NCI-H510A treated with DMSO at 0.1 percent for 48 hours (cell line): ENCODE measurements at places on chromosomes 1 and 21.

DNA sequence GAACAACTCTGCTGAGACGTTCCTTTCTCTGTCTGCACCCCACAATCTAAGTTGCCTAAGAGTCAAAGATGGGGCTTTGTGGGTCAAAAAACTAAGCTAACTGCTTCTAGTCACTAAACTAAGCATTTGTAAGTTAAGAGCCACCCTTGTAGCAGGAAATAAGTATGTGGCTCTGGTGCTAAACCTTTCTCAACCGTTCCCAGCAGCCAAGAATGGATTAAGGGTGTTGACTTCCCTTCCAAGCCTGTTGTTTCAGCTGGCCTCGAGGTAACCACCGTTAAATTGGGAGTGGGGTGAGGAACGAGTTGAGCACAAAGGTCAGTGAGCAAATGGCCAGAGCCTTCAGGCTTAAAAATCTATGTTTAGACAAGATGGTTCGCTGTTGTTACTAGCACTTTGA lies 169.1 kb downstream of the TRIM33 start:
- DNase-seq, result no peak

DNA sequence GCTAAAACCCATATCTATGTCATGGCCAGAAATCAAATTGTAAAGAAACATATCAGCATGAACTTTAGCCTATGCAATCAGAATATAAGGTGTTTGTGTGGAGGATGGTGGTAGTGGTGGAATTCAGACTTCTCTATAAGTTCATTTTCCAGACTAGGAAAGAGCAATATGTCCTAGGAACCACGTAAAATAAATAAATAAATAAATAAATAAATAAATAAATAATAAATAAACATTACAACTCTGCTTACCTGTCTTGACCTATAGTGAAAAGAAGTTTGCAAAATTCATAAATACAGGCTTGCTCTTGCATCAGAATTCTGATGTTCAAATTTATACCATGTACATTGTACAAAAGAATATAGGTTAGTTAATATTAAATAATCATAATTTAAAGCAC lies 1382.6 kb upstream of the ADGRL2 start:
- no peak for DNase-seq

GRCh38 chr1:236353813-236354212 lies 40.3 kb upstream of the EDARADD start:
- no peak for DNase-seq

DNA sequence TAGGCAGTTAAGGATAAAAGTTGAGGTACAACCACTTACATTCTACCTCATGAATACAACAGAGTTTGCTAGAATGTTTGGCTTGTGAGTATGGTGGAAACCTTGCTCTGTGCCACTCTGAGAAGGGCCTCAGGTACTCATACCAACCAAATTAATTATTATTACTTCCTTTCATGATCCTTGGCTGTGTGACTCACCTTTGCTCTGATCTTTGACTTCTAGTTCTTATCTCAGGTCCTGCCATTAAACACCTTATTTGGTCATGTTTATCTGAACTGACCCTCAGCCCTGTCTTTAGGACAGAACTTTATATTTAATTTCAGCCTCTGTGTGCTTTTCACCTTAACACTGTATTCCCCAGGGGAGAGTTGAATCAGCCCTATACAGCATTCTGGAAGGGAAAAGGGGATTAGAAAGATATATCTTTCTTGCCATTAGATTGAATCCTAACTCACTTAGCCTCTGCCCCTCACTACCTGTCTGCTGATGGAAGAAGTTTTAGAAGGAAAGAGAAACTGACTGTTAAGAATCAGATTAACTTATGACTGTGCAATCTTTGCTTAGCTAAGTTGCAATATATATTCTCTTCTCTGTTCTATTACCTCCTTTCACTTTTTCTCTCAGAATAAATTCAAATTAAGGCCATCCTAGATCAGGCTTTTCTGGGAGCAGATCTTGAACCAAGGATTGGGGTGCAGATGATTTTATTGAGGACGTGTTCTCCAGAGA lies 260.4 kb upstream of the DPYD start:
- DNase-seq, result no peak

- no peak for DNase-seq
Measured at GRCh38 chr1:178282949-178283367, 189.1 kb downstream of the RASAL2 start.

- DNase-seq, result peak; percentile 72
Measured at GRCh38 chr1:117857418-117857817, 72.0 kb downstream of the GDAP2 start.

- DNase-seq, result no peak
Measured at GRCh38 chr21:44477131-44477530, 21.8 kb downstream of the LRRC3 start.

DNA sequence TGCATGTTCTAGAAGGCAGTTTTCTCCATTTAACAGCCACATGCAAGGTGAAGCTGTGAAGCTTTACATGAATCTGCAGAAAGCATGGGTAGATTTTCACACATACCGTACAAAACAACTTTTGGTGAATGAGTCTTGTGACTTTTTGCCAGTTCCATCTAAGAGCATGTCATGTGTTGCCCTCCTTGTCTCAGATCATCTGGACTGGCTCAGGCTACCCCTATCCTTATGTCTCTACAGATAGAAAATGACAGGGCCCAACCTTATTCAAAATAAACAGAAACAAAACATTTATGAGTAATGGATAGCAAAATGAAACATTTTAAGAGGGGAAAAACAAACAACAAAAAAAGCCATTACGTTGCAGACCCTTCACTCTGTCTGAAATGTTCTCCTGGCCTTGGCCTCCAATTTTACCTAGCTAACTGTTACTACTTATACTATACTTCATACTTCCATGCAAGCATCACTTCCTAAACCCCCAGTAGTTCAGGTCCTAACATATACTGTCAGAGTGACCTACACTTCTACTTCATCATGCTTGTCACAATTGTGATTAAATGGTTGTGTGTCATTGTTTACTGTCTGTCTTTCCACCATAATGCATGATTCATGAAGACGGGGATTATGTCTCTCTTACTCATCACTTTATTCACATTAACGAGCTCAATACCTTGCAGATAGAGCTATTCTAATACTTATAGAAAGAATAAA lies 39.0 kb downstream of the LRRC8C start:
- no peak for DNase-seq

DNA sequence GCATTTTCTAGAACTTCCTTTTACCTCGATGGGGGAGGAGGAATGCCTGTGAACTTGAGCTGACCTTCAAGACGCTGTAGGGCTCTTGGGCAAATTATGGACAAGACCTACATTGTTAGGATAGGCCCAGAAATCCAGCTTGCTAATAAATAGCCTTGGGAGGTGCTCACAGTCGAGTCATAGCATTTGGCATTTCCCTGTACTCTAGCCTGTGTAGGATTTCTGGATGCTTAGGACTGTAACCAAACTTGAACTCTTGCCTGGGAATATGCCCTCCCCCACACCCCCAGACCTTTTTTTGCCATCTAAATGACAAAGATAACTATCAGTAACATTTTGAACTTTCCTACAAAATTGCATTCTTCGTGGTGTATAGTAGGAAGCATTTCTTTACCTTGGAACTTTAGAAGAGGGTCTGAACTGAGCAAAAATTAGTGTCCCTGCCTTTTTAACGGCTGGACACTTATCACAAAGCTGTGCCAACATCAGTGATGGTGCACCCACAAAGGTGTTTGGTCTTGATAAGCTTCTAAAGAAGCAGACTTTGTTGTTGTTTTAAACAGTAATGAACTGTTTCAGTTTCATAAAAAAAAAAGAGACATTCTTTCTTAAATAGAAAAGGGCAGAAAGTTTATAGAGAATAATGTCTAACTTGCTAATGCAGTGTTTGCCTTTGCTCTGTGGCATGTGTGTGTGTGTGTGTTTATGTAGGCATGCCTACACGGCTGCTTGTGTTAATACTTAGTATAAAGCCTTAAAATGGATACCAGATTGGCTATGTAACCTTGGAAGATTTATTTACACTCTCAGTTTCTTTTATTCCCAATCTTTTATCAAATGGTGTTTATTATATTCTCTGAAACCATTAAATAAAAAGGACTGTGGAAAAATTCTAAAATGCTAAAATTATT lies 88.2 kb downstream of the NFIA start:
- DNase-seq, result no peak

GRCh38 chr1:154983776-154984466 lies 777 bp downstream of the FLAD1 start:
- DNase-seq, result no peak

- DNase-seq, result no peak
Measured at GRCh38 chr21:32994305-32994704, 31.4 kb upstream of the OLIG2 start.

DNA sequence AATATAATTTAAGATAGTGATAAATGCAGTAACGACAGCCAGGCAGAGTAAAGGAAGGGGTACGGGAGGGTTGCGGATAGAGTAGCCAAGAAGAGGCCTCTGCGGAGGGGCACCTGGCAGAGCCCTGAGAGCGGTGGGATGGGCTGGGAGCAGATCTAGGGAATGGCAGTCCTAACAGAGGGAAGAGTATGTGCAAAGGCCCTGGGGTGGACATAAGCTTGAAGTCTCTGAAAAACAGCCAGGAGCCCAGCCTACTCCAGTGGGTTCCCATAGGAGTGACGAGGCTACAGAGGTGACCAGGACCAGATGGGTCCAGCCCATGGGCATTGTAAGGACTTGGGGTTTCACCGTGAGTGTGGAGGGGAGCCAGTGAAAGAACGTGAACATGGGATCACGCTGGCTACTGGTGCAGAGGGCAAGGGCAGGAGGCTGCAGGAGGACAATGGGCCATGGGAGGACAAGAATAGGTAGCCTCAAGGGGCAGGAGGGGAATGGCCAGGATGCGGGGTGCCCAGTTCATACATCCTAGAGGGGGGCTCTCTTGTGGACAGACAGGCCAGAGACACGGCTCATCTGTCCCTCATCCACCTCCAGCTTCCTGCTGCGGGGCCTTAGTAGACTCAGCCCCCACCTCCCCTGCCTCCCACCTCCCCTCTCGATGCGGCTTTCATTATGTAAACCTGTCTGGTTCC lies 185.7 kb upstream of the VAMP3 start:
- no peak for DNase-seq

- DNase-seq, result no peak
Measured at GRCh38 chr1:65207317-65207716, 59.3 kb downstream of the AK4 start.

- no peak for DNase-seq
Measured at GRCh38 chr21:19011451-19011850, 607.9 kb upstream of the TMPRSS15 start.

DNA sequence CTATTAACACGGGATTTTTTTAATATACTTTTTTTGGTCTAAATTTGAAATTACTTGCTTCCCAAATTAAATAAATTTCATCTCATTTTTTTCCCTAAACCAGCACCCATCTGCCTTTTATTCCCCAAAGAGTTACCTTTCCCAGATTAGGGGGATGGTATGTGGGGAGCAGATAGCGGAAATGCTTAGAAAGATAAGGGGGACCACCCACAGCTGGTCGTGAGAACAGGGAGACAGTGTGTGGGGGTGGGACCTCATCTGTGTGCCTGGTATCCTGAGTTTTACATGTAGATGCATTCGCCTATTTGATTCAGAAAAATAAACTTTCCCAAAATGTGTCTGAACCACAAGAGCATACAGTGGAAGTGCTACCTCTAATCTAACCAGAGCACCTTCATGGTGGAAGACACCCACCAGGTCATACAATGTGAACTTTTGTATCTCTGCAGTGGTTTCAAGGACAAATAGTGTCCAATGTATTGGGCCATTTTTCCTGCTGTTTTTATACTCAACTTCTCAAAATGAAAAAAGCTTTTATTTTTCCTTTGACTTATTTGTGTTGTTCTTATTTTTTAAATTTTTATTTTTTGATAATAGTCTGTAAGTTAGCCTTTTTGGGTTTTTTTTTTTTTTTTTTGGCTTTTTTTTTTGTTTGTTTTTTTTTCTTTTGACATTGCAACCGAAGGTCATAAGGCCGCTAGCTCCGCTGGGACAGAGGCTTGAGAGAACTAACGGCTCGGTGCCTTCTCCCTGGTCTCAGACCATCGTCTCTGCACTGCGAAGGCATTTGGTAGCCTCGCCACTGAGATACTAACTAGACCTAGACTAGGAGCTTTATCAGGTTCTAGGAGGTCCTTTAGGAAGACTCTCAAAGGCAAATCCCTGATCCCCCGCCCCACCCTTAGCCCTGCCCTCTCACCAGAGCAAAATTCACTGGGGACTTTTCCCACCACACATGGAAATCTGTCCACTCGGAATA lies 263.2 kb downstream of the TM2D1 start:
- DNase-seq, result no peak

DNA sequence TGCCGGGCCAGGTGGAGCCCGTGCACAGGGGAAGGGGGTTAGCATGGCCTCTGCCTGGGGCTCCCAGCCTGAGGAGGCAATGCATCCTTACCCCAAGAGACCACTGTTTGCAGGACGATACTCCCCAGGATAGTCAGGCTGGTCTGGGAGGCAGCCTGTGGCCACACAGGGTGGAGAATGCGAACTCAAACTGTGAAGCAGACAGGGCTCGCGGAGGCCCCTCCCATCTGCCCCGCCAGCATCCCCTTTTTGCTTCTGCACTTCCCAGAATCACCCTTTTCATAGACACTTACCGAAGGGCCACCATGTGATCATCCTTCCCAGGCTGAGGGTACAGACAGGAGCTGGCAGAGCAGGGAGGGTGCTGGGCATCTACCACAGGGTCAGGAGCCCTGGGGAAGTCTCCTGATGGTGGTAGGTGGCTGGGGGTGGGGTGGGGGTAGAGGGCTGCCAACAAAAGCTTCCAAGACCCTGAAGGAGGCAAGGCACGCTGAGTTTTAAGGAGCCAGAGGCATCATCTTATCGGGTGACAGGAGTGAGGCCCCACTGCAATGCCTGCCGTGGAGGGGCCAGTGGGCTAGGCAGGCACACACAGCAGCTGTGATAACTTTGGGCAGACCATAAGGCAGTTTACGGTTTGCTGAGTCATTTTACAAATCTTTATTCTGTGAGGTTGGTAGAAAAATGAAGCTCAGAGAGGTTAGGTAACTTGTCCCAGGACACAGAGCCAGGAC lies 31.3 kb upstream of the BTG2 start:
- no peak for DNase-seq

- DNase-seq, result no peak
Measured at GRCh38 chr1:62233926-62234450, 39.3 kb downstream of the L1TD1 start.
